ENCODE measurements at places on chromosomes 5 and 9.

DNA sequence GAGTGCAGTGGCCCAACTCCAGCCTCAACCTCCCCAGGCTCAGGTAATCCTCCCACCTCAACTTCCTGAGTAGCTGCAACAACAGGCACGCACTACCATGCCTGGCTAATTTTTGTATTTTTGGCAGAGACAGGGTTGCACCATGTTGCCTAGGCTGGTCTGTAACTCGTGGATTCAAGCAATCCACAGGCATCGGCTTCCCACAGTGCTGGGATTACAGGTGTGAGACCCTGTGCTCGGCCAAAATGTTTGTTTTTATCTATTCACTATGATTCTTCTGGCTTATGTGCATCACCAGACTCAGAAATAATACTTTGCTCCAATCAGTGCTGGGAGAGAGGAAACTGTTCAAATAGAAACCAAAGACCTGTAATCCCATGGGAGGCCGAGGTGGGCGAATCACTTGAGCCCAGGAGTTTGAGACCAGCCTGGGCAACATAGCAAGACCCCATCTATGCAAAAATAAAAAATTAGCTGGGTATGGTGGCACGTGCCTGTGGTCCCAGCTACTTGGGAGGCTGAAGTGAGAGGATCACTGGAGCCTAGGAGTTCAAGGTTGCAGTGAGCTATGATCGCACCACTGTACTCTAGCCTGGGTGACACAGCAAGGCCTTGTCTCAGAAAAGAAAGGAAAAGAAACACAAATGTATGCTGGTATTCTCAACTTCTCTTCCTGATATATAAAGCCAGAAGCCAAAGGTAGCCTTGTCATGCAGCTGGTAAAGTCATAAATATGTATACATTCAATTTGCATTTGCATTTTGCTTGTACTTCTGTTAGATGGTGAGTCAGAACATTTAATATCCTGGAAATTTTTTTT is 4.5 kb downstream of the PIP5K1B start:
- DNase-seq: no peak

DNA sequence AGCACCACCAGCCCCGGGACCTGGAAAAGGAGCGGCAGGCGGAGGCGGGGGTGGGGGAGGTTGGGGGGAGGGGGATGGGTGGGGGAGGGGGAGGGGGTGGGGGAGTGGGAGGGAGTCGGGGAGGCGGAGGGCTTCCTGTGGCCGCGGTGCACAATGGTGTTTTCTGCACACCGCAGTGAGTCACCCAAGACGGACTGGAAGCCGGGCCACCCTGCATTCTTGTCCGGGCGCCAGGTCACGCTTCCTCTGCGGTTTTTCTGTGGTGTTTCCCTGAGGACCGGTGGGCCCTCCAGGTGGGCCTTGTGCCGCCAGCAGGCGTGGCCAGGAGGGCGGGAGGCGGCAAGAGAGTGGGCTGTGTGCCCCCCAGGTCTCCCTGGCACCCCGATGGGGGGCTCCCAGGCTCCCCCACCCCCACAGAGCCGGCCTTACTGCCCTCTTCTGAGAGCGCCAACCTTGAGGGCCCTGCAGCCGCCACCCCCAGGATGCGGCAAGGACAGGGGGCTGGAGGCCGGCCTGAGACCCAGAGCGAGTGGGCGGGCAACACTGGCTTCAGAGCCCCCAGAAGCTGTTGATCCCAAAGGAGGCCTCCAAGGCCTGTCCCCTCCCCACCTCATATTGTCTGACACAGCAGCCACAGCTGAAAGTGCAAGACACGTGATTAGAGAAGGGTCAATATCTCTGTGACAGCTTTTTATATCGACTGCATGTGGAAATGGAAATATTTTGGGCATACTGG is 11.1 kb downstream of the EXD3 start:
- DNase-seq: peak; percentile 75

DNA sequence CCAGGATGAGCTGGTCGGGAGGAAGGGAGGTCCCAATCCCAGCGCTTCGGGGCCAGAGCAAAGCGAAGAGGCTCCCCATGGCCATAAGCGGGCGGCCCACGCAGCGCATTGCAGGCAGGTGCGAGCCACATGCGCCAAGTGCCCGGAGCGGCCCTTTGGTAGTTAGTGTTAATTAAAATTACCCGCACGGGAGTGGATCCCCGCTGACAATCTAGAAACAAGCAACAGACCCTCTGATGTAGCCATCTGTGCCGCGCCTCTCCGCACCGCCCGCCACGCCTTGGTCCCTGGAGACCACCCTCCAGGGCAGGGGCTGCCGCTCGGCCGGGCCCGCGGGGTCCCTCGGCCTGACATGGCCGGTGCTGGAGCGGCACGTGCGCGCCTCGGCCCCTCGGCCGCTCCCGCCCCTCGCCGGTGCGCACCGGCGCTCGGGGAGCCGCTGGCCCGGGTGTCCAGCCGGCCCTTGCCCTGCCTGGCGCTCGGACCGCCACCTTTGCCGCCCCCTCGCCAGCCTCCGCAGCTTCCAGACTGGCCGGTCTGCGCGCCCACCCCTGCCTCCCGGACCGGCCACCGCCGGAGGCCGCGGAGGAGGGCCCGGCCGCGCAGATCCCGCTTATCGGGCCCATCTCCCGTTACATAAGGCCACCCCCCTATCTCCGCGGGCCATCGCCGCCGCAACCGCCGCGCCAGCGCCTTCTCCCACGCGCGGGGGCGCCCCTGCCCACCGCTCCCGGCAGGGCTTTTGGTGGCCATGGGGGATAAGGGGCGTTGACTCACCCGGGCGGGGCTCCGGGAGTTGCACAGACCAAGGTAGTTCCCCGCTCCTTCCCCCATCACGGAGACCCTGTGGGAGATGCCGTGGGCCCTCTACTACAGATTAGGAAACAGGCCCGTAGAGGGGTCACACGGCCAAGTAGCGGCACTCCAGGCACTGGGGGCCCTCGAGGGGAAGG is 1.9 kb upstream of the IL13 start:
- no peak for DNase-seq

DNA sequence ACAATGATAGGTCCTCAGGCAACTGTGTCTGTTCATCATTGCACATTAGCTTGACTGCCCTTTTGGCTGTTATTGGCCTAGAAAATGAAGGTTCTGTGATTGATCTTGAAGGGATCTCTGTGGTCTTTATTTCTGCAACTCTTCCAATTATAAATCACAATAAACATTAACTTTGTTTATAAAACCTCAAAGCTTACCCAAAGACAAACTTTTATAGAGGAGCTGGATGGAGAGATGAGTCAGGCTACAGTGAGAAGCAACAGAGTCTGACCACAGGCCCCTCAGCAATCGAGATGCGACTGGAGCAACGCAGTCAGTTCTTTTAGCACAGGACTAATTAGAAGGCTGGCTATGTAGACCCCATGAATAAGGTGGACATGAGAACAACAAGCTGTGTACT is 5.3 kb downstream of the MACROH2A1 start:
- no peak for DNase-seq

DNA sequence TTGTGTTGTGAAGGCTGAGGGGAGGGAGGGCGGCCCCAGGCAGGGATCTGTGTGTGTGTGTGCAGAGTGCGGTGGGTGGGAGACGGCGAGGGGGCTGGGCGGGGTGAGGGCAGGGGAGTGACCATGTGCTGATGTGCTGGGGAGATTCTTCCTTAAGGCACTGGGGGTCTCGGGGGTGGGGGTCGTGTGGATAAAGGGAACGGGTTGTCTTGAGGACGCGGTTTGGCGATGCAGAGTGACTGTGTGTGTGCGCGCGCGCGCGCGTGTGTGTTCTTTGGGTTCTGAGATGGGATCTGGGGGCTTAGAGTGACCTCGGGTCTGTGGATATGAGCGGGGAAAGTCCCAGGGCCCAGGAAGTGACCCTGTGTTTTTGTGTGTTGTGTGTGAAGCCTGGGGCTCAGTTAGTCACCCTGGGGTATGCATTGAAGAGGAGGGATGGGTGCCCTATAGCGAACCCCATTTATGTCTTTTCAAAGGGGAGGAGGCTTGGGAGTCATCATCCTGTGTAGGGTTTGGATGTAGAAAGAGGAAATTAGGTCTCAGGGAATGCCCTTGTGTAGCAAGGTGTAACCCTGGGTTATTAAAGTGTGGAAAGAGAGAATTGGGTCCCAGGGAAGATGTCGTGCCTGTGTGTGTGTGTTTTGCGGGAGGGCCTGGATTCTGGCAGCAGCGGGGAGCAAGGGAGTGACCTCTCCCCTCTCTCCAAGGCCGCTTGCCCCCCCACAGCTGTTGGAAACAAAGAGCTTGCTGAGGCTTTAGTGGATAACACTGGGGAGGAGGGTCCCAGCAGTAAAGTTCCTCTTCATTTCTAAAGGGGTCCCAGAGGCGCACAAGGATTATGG is 1.4 kb downstream of the TMEFF1 start:
- no peak for DNase-seq

DNA sequence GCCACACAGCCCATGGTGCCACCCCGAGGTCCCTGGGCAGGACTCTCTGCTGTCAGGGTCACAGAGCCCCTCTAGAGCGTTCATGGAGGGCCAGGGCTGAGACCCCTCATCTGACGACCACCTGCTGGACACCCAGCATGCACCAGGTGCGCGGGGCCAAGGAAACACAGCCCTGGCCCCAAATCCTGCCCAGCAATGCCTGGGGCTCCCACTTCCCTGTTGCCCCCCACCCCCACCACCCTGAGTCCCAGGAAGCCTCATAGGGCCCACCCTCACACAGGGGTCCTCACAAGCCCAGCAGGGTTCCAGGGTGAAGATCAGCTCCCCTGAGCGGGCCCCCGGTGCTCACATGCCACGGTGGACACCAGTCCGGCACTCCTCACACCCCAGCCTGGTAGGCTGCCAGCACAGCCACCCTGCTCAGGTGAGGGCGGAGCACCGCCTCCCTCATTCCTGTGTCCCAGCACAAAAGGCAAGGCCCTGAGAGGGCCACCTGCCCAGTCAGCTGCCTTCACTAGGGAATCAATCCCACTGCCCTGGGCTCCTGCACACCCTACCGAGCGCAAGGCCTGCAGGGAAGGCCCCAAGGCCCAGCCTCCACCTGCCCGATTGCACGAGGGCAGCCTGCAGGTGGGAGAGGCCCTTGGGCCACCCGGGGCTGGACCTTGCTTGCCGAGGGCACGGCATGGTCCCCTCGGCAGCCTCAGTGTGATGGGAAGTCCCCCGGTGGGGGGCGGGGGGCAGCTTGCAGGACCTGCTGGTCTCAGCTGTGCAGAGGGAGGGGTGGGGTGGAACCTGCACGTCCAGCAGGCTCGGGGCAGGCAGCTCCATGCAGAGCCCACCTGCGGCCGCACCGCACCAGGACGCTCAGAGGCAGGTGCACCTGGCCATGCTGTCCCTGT is 56.4 kb upstream of the UBAC1 start:
- no peak for DNase-seq

DNA sequence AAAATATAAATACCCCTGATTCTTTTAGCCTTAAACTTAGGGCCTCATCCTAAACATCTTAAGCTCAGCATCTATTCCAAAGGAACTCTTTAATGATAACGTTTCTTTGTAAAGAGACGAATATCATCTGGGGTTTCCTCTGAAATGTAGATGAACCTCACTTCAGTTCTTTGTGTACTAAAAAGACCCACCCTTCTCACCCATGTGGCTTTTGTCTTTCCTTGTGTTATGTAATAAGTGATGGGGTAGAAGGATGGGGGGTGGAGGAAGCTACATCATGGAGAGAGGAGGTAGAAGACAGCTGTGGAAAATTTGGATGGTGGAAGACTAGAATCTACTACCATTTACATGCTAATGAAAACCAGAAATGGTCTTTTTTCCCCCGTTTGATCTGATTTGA is 111.0 kb downstream of the NDUFS4 start:
- no peak for DNase-seq

- peak; percentile 4 for DNase-seq
Observed at GRCh38 chr9:12880406-12881015, 105.7 kb downstream of the LURAP1L start.

DNA sequence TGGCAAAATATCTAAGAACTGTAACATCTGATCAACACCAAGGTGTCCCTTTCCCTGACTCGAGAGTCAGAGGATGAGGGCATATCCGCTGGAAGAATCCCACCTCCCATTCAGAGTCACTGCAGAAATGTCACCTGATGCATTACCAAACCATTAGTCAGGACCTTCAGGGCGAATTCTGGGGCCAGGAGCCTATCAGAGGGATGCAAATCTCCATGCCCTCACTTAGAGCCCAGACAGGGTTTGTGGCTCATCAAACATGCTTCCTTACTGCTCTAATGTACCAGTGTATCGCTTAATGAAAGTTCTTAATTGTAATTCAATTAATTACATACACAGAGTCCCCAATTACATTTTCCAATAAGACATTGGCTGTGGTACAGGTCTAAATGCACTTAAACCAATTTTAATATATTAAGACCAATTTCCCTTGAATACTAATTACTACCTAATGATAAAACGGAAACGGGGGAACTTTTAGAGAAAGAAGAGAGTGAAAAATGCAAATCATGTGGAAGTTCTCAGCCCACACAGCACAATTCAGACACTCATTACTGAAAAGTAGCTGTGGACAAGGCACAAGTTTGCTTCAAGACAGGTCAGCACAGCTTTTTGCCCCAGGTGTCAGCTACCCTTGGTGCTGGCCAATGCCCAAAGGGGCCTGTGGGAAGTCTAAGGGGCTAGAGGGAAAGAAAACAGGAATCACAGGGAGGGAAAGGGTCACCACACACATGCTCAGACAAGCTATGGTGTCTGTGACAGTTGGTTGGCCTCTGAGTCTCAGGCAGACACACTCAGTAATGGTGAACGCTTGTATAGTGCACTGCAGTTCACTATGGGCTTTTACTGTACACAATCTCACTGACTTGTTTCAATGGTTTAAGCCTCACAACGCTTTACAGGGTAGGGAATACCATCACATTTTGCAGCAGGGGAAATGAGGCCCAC is 211.6 kb downstream of the MAPKAP1 start:
- peak; percentile 57 for DNase-seq

GRCh38 chr9:131709771-131710431 is 30.0 kb downstream of the RAPGEF1 start:
- peak; percentile 60 for DNase-seq

- DNase-seq: peak; percentile 66
Observed at GRCh38 chr5:152532714-152533113, 127.6 kb upstream of the NMUR2 start.

- DNase-seq: no peak
Observed at GRCh38 chr9:127168756-127169574, 46.5 kb upstream of the ANGPTL2 start.

DNA sequence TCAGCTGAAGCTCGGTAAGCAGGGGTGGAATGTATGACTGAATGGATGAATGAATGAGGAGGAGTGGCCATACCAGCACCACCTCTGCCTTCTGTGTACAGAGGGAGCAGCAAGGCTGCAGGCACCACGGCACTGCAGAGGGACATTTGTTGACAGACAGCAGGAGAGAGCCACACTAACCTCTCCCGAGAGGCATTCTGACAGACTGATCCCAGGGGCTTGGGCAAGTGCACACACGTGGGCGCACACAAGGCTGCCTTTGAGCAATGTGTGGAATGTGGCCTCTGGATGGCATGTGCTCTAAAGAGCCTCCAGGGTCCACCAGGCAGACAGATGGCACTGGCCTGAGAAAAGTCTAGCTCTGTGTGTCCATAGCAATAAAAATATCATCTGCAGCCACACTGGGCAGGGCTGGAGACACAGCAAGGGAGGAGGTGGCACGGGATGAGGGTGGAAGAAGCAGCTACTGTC is 111.8 kb downstream of the ACTL7B start:
- DNase-seq: peak; percentile 78

GRCh38 chr5:39021413-39021812 is 52.8 kb downstream of the RICTOR start:
- DNase-seq: no peak
